Midbrain (tissue), 1 donor: ENCODE measurements at places on chromosomes 11 and 22.

GRCh38 chr11:94880216-94880615 lies 93.1 kb downstream of the CWC15 start:
- DNase-seq, result no peak

- no peak for DNase-seq
These were observed 61.7 kb downstream of the BRD1 start for GRCh38 chr22:49765951-49766350.

- DNase-seq, result no peak
These were observed 2.6 kb upstream of the ATP5MGL start for GRCh38 chr22:42642806-42643633.

- no peak for DNase-seq
These were observed 4.1 kb downstream of the SYTL2 start for GRCh38 chr11:85806876-85807275.

DNA sequence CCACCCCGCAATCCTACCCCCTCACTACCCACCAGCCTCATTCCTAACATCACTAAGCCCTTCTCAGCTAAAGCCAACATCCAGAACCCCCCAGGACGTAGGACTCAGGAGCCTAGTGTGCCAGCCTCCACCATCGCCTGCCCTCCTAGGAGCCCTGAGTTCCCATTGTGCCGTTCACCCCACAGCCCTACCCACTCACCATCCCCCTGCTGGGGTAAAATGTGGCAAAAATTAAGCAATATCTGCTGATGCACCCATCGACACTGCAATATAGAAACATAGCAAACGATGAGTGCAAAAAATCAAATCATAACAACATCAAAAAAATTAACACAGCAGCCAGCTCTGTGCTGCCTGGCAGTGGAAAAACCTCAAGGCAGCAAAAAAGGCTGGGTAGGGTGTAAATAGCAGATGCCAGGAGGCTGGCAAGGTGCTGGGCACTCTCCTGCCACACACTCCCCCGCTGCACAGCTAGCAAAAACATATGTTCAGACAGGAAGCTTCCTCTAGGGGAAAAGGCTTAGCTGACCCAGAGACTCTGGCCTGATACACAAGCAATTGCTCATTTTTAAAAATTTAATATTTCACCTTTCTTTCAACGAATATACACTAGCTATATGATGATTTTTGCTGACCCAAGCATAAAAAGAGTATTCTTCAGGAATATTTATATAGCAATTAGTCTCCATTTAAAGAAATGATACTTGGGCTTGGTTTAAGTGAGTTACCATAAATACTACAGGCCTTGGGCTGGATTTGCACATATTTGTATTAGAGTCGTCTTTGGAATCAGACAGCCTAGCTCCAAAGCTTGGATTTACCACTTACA lies 33.8 kb downstream of the PRDM10 start:
- no peak for DNase-seq

DNA sequence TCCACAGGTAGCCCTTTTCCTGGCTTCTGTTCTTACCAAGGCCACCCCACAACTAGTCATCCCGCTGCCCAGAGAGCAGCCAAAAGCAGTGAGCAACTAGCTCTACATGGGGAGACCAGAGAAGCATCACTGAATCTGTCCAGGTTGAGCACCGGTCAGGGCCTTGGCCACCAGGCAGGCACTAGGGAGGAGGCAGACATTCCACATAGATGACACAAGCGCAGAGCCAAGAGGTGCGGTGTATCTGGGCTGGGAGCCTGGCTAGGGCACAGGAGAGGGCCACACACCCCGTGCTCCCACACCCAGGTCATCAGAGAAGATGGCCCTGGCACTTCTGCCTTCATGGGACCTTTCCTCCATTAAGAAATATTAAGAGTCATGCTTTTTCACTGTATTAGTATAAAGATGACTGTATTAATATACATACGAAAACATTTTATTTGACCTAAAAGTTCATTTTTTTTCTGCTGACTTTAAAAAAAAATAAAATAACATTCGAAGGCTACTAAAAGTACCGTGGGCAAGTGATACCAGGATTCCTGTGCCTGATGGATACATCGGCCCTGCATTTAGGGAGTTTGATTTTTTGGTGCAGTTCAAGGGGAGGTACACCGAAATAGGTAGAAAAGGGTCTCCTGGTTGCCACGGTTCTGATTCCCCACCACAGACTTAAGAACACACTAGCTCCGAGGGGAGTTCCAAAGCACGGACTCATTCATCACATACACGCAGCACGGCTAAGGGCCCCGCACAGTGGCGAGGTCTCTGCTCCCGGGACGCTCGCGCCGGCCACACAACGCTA lies 1.2 kb downstream of the DGCR2 start:
- DNase-seq, result no peak

GRCh38 chr22:46147471-46148267 lies 2.7 kb upstream of the PPARA start:
- no peak for DNase-seq

GRCh38 chr22:17331690-17332089 lies 37.6 kb upstream of the CECR2 start:
- no peak for DNase-seq

DNA sequence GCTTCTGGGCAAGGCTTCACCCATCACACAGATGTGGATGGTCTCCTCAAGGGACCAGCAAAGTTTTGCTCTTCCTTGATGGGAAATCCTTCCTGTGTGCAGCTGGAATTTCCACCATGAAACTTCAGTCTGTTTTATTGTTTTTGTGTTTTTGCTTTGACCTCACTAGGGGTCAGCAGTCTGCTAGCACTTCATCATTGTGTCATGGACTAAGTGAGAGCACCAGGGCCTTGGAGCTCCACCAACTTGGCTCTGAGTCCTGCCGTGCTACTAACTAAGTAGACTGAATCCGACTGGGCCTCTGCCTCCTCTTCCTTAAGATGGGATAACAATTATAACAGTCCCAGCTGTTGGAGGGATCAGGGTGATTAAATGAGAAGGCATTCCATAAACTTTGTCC lies 305.8 kb upstream of the NCAM1 start:
- peak; percentile 81 for DNase-seq

- no peak for DNase-seq
These were observed 20.6 kb upstream of the RPS13 start for GRCh38 chr11:17098038-17098437.

DNA sequence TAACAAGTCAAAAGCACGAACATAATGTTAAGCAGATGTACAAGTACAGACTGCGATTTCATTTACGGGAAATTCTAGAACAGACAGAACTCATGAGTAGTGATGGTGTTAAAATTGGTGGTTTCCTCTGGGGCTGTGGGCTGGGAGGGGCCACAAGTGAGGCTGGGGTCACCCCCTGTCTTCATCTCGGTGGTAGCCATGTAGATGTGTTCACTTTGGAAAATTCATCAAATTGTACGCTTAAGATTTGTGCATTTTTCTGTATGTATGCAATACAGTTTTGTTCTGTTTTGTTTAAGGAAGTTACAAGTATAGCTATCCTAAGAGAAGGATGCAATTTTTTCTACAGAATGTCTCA lies 504 bp upstream of the ASCC2 start:
- no peak for DNase-seq

DNA sequence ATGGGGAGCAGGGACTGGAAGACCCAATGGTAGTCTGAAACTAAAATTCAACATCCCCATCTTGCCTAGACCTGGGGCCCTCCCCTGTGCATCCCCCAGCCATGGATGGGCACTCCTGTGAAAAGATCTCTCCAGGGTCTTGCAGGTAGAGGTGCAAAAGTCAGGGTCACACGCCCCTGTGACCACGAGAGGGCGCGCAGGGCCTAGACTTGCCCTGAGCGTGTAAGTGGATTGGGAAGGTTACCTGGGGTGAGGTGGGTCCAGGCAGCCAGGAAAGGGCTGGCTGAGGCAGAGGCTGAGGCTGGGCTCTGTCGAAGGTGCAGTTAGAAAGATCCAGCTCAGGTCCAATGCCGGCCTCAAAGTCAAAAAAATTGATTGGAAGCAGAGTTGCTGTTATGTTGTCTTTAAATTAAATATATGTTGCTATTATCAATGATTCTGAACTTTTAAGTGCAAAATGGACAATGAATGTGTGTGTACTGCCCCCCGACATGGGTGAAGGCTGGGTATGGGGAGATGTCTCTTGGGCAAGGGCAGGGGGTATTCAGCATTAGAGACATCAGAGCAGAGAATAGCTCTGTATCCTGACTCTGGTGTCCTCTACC lies 4.8 kb upstream of the POU2F3 start:
- DNase-seq, result no peak

- no peak for DNase-seq
These were observed 1390.0 kb upstream of the RAG2 start for GRCh38 chr11:37988031-37988430.

- DNase-seq, result no peak
These were observed 42.4 kb downstream of the ADAMTS8 start for GRCh38 chr11:130386056-130386455.

GRCh38 chr11:65298131-65298535 lies 16.5 kb upstream of the CDC42EP2 start:
- peak; percentile 64 for DNase-seq

- no peak for DNase-seq
These were observed 30.9 kb downstream of the ARAP1 start for GRCh38 chr11:72721276-72721675.

DNA sequence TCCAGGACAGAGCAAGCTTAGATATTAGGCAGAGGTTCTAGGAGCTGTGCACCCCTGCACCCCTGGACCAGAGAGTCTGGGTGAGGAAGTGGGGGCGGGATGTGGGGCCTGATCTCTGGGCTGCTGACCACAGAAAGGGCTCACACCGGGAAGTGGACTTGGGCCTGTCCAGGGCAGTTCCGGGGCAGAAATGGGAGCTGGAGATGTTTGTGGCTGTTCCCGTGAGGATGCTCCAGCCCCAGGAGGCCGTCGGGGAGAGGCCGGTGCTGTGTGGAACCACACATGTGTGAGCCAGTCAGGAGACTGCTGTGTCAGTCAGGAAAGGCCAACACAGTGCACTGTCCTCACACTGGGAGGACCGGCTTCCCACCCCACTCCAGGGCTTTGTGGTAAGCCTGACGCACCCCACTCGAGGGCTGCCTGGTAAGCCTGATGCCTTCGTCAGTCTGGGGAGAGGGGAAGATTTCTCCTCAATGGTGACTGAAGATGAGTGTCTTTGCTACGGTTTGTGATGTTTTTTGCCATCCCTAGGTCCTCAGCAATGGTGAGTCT lies 741.0 kb downstream of the BRD1 start:
- no peak for DNase-seq

DNA sequence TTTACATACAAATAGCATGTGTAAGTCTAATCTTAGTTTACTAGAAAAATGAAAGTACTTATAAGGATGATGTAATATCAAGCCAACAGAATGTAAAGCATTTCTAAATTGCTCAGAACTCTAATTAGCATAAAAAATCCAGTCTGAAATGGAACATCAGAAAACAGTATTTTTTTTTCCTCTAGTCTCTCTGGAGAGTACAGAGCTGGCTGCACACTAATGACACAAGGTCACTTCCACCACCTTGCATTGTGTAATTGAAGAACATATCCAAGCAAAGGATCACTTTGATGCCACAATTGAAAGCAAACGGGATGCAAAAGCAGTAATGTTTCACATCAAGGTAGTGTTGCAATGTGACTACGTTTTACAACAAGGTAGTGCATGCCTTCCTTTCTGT lies 548.0 kb upstream of the LUZP2 start:
- no peak for DNase-seq

GRCh38 chr11:9066433-9066925 lies 24.9 kb downstream of the SCUBE2 start:
- DNase-seq, result no peak

DNA sequence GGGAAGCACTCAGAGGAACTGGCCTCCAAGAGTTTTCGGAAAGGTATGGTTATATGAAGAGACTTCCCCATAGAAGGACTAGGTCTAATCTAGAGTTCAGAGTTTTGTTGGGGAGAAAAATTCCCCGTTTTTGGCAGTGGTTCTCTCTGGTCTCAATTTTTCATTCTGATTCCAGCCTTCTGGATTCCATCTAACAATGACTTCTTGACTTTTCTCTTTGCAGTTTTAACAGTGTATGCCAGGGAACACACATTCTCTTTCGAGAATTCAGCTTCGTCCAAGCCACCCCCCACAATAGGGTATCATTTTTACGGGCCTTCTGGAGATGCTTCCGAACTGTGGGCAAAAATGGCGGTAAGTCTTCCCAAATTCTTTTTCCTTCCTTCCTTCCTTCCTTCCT lies 115.6 kb downstream of the CSTPP1 start:
- no peak for DNase-seq

GRCh38 chr22:37301144-37301830 lies 19.0 kb downstream of the CYTH4 start:
- no peak for DNase-seq

GRCh38 chr11:17294033-17294432 lies 17.5 kb downstream of the NUCB2 start:
- no peak for DNase-seq

DNA sequence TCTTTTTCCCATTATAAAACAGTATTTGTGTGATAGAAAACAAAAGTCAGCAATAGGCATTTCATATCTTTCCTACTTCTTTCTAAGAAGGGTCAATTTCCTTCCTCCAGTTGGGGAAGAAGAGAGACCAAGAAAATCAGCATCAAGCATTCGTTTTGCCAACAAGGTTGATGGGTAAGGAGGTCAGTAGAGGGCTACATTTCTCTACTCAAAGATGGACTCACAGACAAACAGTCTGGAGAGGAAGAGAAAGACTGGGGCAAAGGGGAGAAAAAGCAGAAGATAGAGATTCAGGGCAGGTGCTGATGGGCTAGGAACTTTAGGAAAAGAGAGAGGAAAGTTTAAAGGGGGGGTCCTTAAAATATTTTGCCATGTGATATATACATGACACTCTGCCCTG lies 8.6 kb upstream of the MTNR1B start:
- no peak for DNase-seq

GRCh38 chr22:49066619-49067018 lies 761.1 kb downstream of the BRD1 start:
- no peak for DNase-seq

DNA sequence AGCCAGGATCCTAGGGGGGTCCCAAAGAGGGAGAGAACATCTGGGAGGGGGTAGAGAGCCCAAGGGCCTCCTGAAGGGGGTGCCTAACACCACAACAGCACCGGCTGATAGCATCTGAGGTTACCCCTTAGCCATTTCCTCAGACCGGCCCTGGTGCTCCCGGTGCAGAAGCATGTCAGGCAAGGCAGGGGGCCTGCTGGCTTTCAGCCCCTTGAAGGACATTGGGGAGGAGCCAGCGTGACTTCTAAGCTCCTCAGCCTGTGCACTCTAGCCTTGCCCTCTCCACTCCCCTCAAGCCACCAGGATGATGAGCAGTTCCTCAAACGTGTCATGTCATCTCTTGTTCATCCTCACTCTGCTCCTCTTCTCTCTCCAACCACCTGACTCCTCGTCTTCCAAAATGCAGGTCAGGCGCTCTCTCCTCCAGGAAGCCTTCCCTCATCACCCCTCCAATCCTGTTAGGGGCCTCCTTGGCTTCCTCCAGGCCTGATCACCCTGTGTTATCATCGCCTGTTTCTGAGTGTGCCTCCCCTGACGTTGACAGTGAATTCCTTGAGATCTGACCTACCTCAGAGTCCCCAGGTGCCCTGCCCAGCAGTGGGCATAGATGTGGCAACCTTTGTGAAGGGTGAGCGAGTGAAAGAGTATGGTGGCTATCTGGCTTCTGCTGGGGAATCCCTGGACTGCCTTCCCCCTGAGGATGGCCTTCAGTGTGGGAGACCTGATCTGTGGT lies 6.1 kb downstream of the P2RY2 start:
- DNase-seq, result no peak
